ENCODE measurements at places on chromosomes 1 and 21.

DNA sequence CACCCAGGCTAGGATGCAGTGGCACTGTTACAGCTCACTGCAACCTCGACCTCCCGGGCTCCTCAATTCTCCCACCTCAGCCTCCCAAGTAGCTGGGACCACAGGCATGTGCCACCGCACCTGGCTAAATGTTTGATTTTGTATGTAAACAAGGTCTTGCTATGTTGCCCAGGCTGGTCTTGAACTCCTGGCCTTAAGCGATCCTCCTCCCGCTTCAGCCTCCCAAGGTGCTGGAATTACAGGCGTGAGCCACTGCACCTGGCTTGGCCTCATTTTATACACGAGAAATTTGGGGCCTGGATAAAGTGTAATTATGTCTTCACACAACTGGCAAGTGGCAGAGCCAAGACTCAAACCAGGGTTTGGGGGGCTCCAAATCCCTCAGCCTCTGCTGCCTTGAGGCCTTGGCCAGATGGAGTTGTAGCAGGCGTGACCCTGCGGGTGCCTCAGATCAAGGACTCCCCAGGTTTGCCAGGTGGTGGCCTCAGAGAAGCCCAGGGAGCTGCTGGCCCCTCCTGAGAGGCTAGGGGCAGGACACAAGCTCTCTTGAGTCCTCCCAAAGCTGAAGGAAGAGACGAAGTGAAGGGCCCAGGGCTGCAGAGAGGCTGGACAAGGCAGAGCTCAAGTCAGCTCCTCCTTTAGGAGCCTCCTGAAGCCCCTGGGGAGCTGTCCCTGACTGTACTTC is 61.7 kb downstream of the MDM4 start:
- no peak for DNase-seq

GRCh38 chr1:165235777-165236291 is 120.7 kb downstream of the LMX1A start:
- DNase-seq: no peak

GRCh38 chr21:38831526-38832467 is 26.1 kb downstream of the ETS2 start:
- no peak for DNase-seq

GRCh38 chr1:184941410-184941733 is 32.9 kb downstream of the NIBAN1 start:
- no peak for DNase-seq

DNA sequence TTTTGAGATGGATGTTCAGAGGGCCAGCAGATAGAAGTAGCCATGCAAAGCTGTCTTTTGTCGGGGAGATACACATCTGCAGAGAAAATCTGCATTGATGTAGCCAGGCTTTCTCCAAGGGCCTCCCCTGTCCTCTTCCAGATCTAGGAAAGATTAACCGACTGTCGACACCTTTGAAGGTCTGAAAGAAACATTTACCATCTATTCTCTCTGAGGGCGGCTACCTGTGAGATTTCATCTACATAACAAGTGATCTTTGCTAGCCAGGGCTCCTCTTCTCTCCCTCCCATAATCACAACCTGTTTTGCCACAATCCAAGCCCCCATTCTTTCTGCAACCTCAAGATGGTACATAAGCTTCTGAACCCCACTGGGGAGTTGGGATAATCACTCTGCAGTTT is 193.6 kb downstream of the RGS7 start:
- no peak for DNase-seq

DNA sequence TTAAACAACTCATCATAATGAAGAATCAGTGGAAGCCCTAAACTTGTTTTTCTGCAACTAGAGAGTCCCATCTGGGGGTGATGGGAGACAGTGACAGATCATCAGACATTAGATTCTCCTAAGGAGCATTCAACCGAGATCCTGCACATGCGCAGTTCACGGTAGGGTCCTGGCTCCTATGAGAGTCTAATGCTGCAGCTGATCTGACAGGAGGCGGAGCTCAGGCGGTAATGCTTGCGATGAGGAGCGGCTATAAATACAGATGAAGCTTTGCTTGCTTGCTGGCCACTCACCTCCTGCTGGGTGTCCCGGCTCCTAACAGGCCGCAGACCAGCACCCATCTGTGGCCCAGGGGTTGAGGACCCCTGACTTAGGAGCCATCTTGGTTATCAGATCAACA is 247.2 kb downstream of the FMN2 start:
- DNase-seq: no peak

- no peak for DNase-seq
Measured at GRCh38 chr1:35845766-35846165, 37.2 kb upstream of the AGO1 start.

DNA sequence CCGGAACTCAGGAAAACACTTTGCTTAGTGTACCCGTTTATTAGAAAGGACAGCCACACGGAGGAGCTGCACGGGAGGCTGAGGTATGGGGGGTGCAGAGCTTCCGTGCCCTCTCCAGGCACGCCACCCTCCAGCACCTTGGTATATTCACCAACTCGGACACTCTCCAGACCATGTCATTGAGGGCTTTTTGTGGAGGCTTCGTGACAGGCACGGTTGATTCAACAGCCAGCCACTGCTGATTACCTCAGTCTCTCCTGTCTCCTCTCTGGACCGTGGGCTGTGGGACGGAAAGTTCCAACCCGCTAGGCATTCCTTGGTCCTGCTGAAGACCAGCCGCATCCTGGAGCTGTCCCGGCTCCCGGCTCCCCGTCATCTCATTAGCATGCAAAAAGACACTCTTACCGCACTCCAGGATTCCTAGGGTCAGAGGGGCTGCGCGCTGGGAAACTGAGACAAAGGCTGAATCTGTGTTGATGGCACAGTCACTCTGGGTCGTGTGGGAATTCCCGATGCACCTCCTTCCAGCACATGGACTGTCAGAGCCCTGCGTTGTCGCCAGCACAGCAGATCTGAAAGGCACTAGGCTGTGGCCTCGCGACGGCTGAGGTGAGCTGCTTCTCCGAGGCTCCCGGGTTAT is 65.6 kb downstream of the PRKCZ start:
- DNase-seq: no peak

DNA sequence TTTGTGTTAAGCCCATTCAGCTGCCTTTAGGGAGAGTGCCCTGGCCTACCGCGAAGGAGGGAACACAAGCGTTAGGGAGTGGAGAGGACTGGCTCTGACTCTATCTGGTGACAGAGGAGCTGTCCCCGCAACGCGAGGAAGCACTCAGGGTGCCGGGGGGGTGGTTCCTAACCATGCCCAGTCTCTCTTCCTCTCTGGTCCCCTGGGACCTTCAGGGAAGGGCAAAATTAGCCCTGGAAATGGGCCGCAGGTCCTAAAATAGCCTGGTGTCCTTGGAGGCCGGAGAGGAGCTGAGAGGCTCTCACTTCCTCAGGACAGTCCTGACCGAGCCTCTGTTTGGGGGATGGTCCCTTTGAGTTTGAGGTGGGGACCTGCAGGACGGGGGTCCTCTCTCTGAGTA is 5.8 kb downstream of the SLC45A1 start:
- DNase-seq: no peak

GRCh38 chr21:29721221-29721620 is 218.6 kb downstream of the GRIK1 start:
- DNase-seq: no peak

DNA sequence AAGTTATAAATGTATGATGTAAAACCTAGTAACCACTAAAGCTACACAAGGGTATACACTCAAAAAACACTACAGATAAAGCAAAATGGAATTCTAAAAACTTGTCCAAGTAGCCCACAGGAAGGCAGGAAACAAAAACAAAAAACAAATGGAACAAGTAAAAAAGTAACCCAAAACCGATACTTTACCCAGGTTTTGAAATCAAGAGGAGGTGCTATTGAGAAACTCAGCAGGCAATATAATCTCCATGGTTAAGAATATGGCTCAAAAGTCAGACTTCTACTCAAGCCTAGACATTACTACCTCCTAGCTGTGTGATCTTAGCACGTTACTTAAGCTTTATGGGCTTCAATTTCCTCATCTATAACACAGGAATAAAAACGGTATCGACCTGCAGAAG is 13.3 kb downstream of the RBBP5 start:
- no peak for DNase-seq
